Astrocyte of the cerebellum (primary cell): ENCODE measurements at places on chromosomes 1 and 21.
A peak's percentile ranks its signal among the peaks of the same experiment; 100 is the strongest.

GRCh38 chr1:155247667-155248553, 7.4 kb downstream of the ENTREP3 start:
- DNase-seq: no peak

DNA sequence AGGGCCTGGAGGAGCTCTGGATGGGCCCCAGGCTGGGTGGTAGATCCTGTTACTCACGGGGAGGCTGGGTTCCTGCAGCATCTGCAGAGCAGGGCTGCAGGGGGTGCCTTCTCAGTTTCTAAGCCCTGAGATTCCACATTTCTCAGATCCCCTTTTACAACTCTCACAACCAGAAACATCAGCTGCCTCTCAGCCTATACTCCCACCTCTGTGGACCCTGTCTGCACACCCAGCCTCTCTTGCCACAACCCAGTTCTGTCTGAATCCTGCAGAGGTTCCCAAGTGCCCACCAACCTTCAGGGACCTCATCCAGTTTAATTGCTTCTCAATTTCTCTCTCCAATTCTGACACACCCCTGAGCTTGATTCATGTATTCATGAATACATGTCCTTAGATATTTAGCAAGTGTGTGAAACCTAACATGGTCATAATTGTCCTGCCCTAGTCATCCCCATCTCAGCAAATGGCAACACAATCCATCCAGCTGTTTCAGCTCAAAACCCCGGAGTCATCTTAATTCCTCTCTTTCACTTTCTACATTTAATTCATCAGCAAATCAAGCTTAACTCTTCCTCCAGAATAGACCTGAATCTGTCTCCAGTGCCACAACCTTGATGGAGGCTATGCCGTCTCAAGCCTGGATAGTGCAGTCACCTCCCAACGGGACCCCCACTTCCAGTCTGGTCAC, 57.0 kb upstream of the NEK2 start:
- DNase-seq: no peak

GRCh38 chr1:165330483-165330882, 26.0 kb downstream of the LMX1A start:
- DNase-seq: no peak

GRCh38 chr1:207313131-207313530, 8.3 kb upstream of the CD55 start:
- no peak for DNase-seq

DNA sequence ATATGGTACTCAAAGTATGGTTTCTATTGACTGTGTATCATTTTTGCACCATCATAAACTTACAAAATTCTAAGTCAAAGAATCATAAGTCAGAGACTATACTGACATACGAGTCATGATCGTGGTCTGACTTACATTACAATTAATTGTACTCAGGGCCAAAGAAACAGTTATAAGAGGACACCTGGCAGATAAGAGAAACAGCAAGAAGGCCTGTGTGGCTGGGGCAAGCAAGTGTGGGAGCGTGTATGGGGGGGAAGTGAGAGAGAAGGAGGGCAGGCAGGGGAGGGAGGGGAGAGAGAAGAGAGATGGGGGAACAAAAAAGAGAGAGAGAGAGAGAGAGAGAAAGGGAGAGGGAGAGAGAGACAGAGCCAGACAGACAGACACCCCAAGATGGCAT, 70.9 kb downstream of the RERE start:
- no peak for DNase-seq

DNA sequence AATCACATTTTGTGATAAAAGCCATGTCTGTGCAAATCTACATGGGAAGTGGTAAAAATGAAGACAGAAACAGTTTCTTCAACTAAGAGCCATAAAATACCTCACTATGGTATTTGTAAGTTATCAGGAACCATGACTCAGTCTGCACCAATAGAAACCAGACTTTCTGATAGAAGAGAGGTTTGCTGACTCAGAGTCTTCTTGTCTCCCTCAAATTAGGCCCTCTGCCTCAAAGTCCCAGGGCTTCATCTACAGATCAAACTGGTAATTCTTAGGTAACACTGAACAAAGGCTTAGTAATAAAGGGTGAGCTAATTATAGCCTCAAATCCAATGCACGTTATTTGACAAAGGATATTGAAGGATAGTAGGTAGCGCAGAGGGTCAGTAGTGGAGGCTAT, 30.9 kb upstream of the SSX2IP start:
- DNase-seq: peak; percentile 6

GRCh38 chr1:206106328-206107167, 10.6 kb downstream of the AVPR1B start:
- DNase-seq: peak; percentile 63

- DNase-seq: peak; percentile 62
These were observed 102.4 kb downstream of the TGFBR3 start for GRCh38 chr1:91783423-91784170.

DNA sequence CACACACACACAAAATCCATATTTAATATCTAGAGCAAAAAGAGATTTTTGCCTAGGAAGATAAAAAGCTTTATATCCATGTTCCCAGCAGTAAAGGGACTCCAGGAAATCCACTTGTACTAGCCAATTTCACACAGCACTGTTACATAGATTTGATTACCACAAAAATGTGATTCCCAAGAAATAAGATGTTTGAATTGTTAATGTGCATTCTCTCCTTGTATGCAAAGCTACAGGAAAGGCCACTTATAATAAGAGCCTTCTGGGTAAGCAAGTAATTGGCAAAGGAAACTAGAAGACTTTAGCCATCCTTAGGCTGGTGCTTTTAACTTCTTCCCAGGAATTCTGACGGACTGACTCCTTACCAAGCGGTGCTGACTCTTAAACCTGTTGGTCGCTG, 89.3 kb downstream of the LBR start:
- no peak for DNase-seq

GRCh38 chr1:5688081-5689077, 303.8 kb downstream of the NPHP4 start:
- DNase-seq: no peak

- no peak for DNase-seq
These were observed 9.7 kb downstream of the CD2 start for GRCh38 chr1:116763787-116764465.
